Putamen (tissue), 1 donor: ENCODE measurements at places on chromosomes 7 and 10.

GRCh38 chr10:124648738-124649137, 95.4 kb downstream of the FAM53B start:
- peak; percentile 87 for DNase-seq

- no peak for DNase-seq
Measured at GRCh38 chr10:31770307-31770902, 158.2 kb downstream of the ARHGAP12 start.

DNA sequence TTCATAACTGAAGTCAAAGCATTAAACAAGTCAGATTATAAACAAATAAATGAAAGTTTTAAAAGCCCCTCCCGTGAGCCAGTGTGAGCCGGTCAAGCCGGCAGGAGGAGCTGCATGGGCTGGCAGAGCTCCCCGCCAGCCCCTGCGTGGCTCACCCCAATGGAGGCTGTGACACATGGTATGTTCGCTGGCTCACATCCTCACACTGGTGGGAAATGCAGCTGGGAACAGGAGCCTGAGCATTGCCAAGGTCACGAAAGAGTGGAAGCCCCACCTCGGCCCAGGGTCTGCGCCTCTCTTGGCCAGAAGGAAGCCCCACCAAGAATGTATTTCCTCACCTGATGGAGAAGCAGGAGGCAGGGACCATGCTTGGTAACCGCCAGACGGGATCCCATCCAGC, 261.7 kb upstream of the TCERG1L start:
- DNase-seq: no peak

DNA sequence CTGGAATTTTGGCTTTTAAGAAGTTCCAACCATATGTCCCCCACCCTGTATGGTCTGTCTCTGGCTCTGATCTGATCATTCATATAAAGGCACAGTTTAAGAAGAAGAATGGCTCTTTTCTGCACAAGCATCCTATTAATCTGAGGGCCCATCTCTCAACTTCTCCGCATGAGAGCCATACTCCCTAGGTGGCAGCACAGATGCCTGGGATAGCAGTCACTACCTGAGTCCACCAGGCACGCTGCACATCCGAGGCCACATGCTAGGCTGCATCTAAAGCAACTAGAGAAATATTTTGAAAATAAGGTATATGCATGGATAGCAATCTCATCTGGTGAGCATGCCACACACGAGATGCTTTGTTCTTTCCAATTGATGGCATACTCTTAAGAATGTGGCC, 565.5 kb downstream of the PARD3 start:
- no peak for DNase-seq

DNA sequence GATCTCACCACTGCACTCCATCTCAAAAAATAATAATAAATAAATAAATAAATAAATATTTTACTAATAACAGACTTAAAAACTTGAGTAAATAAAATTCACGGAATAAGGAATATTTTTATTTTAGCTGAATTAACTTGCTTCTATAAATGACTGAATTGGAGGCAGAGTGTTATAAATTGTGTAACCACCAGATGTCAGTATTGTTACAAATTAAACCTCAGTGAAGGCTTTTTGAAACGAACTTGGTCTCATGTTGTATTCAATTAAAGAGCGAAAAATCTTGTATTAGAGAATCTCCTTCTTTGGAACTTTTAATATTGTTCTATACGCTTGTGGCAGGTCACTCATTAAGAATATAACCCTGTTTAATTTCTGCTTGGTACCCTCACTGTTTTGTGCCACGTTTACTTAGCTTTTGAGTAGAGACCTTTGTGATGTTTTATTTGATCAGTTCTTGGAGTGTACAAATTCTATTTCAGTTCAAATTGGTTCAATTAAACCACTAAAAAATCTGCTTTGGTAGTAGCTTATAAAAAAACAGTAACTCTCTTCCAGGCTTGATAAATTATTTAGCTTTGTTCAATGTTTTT, 45.6 kb upstream of the SCIN start:
- peak; percentile 18 for DNase-seq

GRCh38 chr7:102253973-102254370, 32.7 kb upstream of the SH2B2 start:
- DNase-seq: no peak

DNA sequence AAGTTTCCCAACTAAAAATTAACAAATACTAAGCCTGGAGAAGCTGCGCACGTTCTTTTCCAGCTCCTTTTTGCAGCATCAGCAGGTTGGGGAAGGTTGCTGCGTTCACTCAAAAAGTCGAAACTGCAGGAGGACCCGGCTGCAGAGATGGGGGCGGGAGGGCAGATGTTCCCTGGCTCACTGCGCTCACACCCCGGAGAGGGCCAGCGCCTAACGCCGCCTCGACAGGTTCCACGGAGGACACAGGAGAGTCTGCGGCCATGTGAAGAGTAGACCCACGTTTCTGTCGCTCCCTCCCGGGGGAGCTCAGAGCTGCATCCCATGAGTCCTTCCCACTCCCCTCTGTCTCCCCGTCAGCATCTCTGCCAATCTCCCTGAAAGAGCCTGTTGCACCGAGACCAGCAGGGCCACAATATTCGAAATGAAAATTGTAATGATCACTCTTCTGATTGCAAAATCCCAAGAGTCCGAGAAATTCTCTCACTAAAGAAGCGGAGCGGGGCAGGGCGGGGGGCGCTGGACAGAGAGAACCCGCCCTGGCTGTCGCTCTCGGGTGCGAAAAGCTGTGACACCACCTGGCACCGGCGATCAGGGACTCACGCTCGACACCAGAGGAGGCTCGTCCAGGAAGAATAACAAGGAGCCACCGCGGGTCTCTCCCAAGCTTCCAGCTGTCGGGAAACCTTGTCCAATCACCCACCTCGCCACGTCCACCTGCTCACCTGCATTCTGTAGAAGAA, 131.5 kb upstream of the PFKP start:
- DNase-seq: no peak

GRCh38 chr7:110922906-110923305, 168.0 kb upstream of the LRRN3 start:
- DNase-seq: no peak

DNA sequence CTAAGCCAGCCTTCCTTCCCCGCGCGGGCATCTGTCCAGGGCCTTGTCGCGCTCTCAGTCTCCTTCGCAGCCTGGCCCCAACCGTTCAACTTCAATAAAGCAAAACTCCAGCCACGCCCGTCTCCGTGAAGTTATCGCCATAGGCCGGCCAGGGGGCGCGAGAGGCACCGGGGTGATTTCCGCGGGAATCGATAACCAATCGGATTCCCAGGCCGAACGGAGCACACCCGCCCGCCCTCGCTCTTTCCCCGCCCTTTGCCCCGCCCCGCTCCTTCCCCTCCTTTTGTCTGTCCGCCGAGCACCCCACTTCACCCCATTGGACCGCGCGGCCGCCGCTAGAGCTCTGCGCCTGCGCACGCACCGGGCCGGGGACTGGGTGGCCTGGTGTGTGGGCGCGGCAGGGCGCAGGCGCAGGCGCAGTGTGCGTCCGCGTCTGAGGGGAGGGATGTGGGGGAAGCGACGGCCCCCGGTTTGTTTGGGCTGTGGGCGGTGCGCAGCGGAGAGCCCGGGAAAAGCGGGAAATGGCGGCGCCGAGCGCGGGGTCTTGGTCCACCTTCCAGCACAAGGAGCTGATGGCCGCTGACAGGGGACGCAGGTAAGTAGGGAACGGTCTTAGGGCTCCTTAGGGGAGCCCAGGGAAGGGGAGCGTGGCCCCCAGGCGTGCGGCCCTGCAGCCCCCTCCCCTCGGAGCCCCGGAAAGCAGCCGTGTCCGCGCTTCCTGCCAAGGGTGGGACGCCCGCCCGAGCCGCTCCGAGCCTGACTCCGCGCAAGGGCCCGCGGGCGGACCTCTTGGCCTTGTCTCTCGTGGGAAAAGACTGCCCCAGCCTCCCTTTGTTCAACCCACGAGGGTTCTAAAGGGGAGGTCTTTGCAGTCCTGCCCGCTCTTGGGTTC, at the start of gene CASP2:
TSS of gene CASP2 (plus strand) at position 417 of the 892 bp plus-strand sequence. CDS start at position 522, 105 bp downstream.
- DNase-seq: peak; percentile 98

GRCh38 chr10:49600781-49601400, 9.2 kb upstream of the SLC18A3 start:
- DNase-seq: no peak
